Lung (tissue), 17 donors: ENCODE measurements at places on chromosomes 6 and 20. TPM values are rescaled to one million over a fixed set of nuclear protein-coding genes. Genes with fewer than 3 reads are reported as not detected.

BPIFB2 gene
- 0.89 TPM for polyA plus RNA-seq

- peak; percentile 91 for DNase-seq
Observed at GRCh38 chr20:50303573-50304500, 113.2 kb downstream of the CEBPB start.

COL19A1 gene
- not detected for polyA plus RNA-seq

DNA sequence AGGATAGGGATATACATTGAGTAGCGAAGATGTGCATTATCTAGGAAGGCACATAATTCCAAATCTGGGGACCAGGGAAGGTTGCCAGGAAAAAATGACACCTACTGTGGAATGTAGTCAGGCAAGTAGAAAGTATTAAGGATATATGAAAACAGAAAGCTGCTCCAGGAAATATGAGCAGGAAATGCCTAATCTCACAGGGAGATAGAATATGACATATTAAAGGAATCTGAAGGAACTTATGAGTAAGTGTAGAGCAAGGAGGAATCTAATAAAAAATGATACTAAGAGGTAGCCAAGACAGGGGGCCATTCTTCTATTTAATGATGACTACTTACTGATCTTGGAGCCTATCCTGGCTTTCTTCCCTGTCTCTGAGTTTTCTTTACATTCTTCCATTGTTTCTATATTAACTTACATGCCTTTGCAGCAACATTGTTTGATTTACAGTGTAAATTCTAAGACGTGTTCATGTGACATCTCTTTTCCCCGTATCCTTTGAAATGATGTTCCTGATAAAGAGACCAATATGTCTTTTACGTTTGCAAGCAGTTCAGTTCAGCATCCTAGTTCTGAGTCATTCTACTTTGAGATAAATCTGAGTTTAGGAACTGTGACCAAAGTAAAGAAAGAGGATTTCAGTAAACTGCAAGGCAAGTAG lies 58.6 kb downstream of the TINAG start:
- DNase-seq = peak; percentile 2

PDE7B gene
- polyA plus RNA-seq = 0.26 TPM

DNA sequence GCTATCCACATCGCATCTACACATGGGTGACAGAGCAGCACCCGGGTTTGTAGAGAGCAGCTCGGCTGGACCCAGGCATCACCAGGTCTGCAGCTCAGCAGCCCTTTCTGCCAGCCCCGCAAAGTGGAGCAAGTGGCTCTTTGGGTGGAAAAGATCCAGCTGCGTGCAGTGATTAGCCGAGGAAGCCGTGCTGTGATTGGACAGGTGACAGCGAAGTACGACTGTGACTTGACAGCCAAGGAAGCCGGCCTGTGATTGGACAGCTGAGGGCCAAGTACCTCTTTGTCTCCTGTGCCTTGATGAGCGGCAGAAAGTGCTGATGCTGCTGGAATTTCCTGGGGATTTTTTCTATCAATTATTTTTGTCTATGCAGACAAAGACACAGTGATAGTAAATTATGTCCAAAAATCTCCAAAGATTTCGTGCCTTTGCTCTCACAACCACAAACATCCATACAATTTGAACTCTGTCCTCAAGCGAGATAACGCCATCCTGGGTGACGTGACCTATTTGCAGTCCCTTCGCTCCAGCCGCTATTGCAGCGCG lies 62.3 kb upstream of the GPR31 start:
- DNase-seq = no peak

OXT gene
- not detected for polyA plus RNA-seq
